ENCODE measurements at places on chromosomes 7 and 10. TPM values are rescaled to one million over a fixed set of nuclear protein-coding genes. Genes with fewer than 3 reads are reported as not detected.

DNA sequence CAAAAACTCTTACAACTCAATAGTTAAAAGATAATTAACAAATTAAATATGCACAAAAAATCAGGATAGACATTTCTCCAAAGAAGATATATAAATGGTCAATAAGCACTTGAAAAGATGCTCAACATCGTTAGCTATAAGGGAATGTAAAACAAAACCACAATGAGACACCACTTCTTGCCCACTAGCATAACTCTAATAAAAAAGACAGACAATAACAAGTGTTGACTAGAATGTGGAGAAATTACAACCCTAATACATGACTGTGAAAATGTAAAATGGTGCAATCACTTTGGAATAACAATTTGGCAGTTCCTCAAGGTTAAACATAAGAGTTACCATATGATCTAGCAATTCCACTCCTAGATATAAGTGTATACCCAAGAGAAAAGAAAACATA, 74.3 kb upstream of the PCGF5 start:
- DNase-seq, result no peak

GRCh38 chr7:92667816-92668535, 77.8 kb upstream of the FAM133B start:
- no peak for DNase-seq

DNA sequence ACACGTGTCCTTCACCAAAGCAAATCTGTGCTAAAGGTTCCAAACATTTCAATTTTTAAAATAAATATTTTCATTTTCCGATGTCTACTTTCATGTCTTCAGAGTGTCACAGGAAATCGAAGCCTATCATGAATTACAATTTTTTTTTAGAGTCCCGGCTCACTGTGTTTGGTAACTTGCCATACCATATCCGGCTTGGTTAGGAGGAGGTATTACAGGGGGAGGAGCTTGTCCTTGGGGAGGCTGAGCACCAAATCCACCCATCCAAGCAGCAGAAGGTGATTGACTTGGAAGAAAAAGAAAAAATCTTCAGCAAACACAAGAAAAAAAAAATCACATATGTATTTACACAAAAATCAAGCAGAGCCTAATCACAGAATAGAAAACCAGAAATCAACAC, 21.3 kb downstream of the TIAL1 start:
- DNase-seq, result peak; percentile 69

GRCh38 chr7:156823435-156823834, 69.5 kb downstream of the LMBR1 start:
- DNase-seq, result no peak

DNA sequence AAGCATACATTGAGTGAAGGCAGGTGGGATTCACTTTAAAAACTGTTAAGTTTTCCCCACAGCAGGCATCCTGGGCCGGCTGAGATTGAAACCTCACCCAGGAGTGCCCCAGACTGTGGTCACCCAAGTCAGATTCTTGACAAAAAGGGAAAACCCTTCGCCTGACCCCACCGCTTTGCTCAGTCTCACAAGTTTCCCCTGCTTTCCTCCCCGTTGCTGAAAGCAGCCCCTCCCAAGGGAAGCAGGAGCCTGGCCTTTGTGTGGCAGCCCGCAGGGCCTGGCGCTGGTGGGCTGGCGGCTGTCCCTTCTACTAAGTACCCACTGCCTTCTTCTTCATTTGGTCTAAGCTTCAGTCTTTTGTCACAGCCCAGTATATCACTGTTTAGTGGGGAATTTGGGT, 16.0 kb downstream of the RNF32 start:
- DNase-seq, result no peak

C7orf33 gene
- not detected for total RNA-seq

- no peak for DNase-seq
Measured at GRCh38 chr10:99368646-99369045, 39.5 kb downstream of the CNNM1 start.

TSPAN12 gene
- total RNA-seq, result 0.81 TPM

DNA sequence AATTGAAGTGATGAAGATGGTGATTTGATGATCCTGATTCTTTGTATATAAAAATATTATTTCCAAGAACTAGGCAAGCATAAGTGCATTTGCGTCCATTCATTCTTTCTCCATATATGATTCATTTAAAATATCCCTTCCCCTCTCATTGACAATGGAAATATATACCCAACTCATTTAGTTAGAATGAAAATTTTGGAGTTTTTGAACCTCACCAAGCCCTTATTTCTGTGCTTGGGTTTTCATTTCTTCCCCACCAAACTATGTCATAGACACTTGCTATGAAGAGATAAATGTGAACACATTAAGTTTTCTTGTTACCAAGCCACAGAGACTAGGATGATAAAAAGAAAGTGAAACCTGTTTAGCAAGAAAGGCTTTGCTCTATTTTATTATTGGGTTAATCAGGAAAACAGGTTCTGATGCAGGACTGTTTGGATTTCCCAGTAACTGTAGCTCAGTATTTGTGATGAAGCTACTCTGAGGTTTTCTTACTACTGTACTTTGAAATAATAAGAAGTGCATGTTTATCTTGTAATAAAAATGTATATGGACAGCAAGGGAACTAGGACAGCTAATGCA, 68.3 kb downstream of the ITGB1 start:
- no peak for DNase-seq

KCP gene
- 0.26 TPM for total RNA-seq
